ENCODE measurements at places on chromosomes 3 and 15.

- H3K27ac ChIP-seq, result no peak overlapping the region
- DNase-seq, result no peak
- peaks cover 39% of the 10 kb centered on the region for H3K36me3 ChIP-seq
- no peaks in the 10 kb centered on the region for H3K27me3 ChIP-seq
Observed at GRCh38 chr3:52385157-52385556, 59.7 kb downstream of the SEMA3G start.

DNA sequence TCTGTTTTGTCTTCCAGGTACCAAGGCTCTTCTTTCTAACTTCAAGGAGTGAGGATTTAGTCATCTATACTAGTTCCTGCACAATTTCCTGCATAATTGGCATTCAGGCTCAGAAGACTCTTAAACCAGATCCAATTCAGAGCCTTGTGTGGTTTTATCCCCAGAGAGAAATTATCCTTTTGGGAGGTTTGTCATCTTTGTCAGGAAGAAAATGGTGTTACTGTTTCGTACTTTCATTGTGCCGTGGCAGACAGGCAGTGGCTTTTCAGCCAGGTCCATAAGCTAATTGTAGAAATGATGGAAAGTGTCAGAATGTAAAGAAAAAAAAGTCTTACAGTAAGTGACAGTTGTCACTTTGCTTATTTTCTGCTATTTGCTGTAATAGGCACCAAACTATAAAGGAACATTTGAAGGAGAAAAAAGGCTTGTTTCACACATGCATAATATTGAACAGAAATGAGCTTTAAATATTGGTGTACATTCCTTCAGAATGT is 82.8 kb downstream of the CADM2 start:
- no peaks in the 10 kb centered on the region for H3K4me1 ChIP-seq
- DNase-seq, result no peak
- no peak overlapping the region for H3K4me3 ChIP-seq
- no peaks in the 10 kb centered on the region for H3K27me3 ChIP-seq

DNA sequence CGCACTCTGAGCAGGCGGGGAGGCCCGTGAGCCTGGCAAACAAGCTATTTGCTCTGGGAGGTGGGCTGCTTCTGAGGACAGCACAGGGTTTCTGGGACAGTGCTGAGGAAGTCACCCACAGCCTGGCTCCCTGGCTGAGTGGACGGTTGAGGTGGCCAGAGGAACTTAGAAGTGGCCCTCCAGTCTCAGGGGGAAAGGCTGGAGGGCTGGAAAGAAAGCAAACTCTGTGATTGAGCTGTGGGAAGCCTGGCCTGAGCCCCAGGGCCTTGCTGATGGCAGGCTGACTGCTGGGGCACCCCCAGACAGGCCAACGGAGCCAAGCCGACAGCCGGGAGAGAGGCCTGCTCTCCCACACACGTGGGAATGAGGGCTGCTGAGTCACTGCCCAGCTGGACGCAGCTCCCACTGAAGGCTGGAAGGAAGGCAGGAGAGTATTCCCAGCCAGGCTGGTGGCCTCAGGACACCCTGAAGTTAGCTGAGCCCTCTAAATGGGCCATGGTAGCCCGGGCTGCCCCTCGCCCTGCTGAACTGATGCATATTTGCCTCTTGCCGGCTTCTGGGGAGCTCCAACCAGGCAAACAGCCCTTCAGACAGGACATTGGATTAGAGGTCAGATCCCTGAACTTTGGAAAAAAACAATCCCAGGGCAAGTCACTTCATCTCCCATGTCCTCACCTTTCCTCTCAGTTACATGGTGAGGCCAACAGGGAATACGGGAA is 98.0 kb upstream of the TLE3 start:
- peak overlapping the region; percentile 89 for H3K27ac ChIP-seq
- H3K4me1 ChIP-seq, result peaks cover 10% of the 10 kb centered on the region
- no peak overlapping the region for H3K4me3 ChIP-seq
- DNase-seq, result no peak
- H3K36me3 ChIP-seq, result no peaks in the 10 kb centered on the region
- H3K27me3 ChIP-seq, result no peaks in the 10 kb centered on the region

- peak; percentile 82 for DNase-seq
- H3K4me3 ChIP-seq, result peak within 1 kb of the TSS; percentile 81
- H3K27ac ChIP-seq, result peak within 1 kb of the TSS; percentile 90
- H3K27me3 ChIP-seq, result no peaks in the 10 kb centered on the region
- H3K36me3 ChIP-seq, result no peaks in the 10 kb centered on the region
Observed at GRCh38 chr15:96330450-96331143, at the start of gene NR2F2. TSS of gene NR2F2 (plus strand) at chr15:96330700. CDS start at chr15:96332106, 1,406 bp downstream.
